Left ventricle myocardium inferior (tissue), 1 donor: ENCODE measurements at places on chromosomes 7 and 10.

DNA sequence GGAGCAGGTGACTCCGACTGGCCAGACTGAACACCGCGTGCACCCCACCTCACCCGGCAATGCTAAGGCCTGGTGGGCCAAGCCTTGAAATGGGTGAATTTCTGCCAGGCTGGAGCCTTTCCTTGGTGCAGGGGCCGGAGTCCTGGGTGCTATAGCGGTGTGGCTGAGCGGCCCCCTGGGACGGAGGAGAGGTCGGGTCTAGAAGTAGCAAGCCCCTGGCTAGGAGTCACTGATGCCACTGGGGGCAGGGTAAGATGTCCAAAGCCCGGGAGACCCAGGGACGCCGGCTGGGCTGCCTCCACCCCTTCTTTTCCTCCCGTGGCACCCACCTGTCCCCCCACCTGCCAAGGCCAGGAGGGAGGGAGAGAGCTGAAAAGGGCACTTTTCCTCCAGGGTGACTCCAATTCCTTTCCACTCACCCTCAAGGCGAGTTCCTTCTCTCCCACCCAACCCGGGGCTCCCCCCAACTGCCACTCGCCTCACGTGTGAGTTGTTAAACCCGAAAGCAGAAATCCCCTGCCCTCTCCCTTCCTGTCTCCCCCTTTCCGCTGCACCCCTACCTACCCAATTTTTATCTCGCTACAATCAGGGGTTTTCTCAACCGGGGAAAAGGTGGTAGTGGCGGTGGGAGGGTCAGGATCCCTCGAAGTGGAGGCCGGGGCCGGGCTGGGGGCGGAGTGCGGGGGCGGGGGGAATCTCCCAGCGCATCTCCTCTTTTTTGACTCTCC, 6.0 kb upstream of the GATA3 start:
- DNase-seq: no peak

- no peak for DNase-seq
Observed at GRCh38 chr10:68103261-68103878, 5.9 kb upstream of the MYPN start.

DNA sequence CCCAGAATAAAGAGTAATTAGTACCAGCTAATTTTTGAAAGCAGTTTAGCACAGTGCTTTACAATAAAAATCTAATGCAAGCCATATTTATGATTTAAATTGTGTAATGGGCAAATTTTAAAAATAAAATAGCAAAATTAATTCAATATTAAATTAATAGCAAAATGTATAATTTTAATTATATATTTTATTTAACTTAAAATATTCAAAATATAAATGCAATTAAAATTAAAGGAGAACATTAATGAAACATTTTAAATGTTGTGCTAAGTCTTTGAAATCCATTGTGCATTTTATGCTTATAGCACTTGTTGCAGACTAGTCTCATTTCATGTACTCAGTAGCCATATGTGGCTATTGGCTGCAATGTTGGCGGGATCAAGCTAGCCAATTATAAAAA, 367.6 kb downstream of the SUGCT start:
- DNase-seq: no peak

GRCh38 chr10:50857579-50857978, 27.8 kb downstream of the A1CF start:
- no peak for DNase-seq

DNA sequence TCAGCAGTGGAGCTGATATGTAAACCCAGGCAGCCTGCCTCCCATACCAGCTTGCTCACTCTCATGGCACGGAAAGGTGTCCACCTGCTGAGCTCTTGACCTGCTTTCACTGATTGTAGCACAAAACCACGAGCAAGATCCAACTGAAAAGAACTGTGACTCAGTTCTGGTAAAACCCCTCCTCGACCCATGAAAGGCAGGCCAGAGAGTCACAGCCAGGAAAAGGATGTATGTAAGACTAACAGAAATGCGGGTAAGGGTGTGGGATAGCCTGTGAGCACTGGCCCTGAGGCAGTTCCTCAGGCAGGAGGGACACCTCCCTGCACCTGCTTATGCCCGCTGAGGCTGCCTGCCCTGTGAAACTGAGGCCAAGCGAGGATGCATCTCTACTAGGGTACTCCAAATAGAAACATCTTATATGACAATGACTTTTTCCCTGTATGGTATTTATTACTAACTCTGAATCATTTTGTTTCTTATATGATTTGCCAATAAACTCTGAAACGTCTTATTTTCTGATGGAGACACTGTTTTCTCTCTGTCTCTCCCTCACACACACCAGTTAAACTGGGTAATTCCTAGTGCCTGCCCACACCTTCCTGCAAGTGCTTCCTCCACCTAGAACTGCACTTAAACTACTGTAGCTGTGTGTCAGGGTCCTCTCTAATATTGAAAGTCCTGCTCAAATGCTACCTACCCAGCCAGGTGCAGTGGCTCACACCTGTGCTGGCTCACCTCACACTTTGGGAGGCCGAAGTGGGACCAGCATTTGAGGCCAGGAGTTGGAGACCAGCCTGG, 73.3 kb upstream of the GHITM start:
- no peak for DNase-seq

GRCh38 chr7:36607721-36608095, 116.6 kb downstream of the AOAH start:
- no peak for DNase-seq

GRCh38 chr7:40310258-40310657, 175.5 kb downstream of the SUGCT start:
- no peak for DNase-seq

GRCh38 chr10:44984671-44985101, 6.1 kb upstream of the DEPP1 start:
- no peak for DNase-seq

- no peak for DNase-seq
Observed at GRCh38 chr7:153938451-153938850, 113.7 kb upstream of the DPP6 start.

DNA sequence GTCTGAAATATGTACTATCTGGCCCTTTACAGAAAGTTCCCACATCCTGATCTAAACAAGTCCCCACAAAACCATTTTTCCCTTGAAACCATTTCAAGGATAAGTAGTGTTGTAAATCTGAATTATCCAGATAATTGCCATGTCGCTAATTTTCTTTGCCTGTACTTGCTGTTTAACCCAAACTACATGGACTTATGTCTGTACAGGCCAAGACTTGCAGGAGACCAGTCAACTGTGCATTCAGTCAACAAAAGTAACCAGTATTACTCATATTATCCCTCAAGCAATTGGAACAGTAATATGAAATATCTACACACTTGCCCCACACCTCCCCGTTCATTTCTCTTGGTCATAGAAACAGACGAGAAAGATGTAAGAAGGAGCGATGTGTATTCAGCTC, 347.8 kb upstream of the NFE2L3 start:
- DNase-seq: no peak

DNA sequence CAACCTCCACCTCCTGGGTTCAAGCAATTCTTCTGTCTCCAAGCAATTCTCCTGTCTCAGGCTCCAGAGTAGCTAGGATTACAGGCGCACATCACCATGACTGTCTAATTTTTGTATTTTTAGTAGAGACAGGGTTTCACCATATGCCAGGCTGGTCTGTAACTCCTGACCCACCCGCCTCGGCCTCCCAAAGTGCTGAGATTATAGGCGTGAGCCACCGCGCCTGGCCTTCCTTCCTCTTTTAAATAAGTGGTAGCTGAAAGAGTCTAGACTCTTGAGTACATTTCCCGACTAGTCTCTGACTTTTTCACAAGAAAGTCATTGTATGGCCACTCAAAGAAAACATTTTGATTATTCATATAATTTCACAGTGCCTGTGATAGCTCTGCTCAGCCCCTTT, 636.2 kb upstream of the ANKRD30A start:
- DNase-seq: no peak

DNA sequence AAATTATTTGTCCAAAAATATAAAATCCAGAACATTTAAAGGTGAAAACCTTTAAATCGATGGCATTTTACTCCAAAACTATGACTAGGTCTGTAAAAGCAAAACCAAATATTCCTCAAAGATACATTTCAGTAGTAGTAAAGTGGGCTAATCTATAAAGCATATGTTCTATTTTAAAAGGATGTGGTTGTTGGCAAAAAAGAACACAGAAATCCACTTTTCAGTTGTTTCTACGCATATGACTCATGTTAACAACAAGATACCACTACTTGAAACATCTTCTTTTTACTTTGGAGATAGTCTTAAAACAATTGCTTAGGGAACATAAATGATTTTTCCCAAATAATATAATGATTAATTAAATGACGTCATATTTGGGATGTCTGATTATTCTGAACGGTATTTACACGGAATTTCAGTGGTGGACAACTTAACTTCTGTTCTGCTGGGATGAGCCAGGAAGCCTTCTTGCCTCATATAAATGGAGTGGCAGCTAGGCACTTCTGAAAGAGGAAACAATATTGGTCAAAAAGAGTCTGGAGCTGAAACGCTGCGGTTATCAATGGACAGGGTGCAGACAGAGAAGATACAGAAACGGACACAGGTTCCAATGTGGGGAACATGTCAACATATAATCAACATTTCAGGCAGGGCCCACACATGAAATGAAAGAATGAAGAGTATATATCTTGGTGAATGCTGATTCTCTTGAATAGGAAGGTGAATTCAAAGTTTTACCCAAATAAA, 78.5 kb downstream of the ETV1 start:
- no peak for DNase-seq

DNA sequence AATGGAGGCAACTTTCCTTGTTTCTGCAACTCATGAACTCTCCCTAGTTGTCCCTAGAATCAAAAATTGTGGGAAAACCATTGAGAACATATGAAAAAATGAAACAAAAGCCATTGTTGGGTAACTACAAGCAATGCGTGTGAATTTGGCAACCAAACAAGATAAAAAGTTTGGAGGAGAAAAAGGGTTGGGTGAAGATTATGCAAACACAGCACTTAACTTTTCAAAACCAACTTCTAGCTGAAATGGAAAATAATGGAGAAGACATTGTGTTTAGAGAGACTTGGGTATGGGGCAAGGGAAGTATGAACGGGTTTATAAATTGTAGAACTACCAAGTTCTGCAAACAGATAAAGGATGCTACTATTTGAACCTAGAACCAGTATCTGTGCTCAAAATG, 89.0 kb upstream of the SVIL start:
- no peak for DNase-seq

GRCh38 chr10:124681626-124682552, 62.3 kb downstream of the FAM53B start:
- DNase-seq: peak; percentile 8

GRCh38 chr7:108660465-108660864, 90.8 kb downstream of the DNAJB9 start:
- no peak for DNase-seq

GRCh38 chr7:36263095-36263484, 110.0 kb downstream of the EEPD1 start:
- no peak for DNase-seq

- DNase-seq: no peak
Observed at GRCh38 chr7:1849351-1850041, 179.4 kb downstream of the ELFN1 start.

- DNase-seq: no peak
Observed at GRCh38 chr10:34507217-34507616, 307.9 kb downstream of the PARD3 start.

GRCh38 chr10:117047947-117048346, 43.0 kb upstream of the SHTN1 start:
- DNase-seq: no peak

GRCh38 chr7:137967143-137968018, 34.5 kb downstream of the CREB3L2 start:
- DNase-seq: no peak

- no peak for DNase-seq
Observed at GRCh38 chr7:84665339-84665738, 470.8 kb upstream of the SEMA3A start.

GRCh38 chr7:24406789-24407299, 122.9 kb downstream of the NPY start:
- no peak for DNase-seq

DNA sequence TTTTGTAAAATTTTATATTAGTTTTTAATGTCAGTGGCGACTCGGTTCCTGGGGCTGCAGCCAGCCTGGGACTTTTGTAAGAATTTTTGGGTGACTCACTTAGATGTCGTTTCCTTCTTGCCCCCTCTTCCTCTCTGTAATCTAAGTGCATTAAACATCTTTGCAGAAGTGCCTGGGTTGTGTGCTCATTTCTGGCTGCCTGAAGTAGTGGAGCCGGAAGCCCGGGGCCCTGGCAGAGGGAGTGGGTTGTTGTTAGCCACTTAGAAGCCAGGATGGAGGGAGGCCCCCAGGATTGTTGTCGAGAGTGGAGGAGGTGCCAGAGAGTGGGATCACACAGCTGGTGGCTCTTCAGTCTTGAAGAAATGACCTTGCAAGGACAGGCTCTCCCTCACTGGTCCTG, 11.0 kb upstream of the TRIM8 start:
- DNase-seq: peak; percentile 48

- no peak for DNase-seq
Observed at GRCh38 chr10:15262036-15262713, 93.7 kb upstream of the NMT2 start.

GRCh38 chr10:71462062-71462935, 65.6 kb downstream of the CDH23 start:
- no peak for DNase-seq

DNA sequence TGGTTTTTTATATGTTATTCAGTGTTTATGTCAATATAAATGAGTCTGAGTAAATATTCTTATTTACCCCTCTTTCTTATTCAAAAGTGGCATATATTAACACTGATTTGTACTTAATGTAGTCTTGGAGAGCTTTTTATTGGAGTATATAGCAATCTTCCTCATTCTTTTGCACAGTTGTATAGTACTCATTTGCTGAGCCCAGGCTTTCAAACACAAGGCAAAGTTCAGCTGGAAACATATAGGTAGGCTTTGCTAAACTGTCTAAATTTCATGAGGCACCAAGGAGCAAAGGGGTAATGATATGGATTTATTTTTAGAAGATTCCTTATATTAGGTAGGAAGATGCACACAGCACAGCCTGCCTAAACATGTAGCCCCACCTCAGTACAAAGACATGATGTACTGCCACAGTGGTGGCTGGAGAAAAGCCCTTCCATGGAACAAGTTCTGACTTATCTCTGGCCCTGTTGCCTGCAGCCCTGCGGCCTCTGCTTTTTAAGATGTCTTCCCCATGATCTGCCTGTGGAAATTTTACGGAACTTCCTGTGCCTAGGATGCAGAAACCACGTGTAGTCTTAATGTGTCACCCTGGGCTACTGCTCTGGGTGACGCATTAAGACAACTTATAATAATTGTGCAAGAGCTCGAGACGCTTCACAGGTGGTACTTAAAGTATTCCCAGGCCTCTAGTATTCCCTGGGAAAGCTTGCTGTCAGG, 9.6 kb upstream of the PDCD4 start:
- no peak for DNase-seq

GRCh38 chr7:47402941-47403866, 178.7 kb downstream of the TNS3 start:
- no peak for DNase-seq

- DNase-seq: no peak
Observed at GRCh38 chr7:16719699-16720098, 33.9 kb upstream of the TSPAN13 start.

DNA sequence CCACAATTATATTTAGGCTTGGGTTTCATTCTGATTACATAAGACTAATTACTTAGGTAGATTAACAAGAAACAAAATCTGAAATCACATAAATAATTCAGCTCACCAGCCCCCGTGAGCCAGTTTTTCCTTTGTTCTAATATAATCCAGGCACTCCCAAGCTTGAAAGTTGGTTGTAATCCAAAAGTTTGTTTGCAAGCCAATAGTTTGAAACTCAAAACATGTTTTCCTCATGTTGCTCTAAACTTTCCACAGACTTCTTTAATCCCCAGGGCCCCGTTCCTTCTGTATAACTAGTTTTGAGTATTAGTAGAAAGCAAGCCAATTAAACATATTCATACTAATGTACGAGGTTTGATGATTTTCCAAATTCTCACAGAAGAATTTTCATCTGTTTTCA, 56.1 kb downstream of the SP8 start:
- no peak for DNase-seq

GRCh38 chr7:1028775-1029636, 15.3 kb upstream of the GPR146 start:
- DNase-seq: peak; percentile 81
